ENCODE measurements at places on chromosomes 1 and 21. TPM values are rescaled to one million over a fixed set of nuclear protein-coding genes. Genes with fewer than 3 reads are reported as not detected.

The CNR2 gene
- not detected for total RNA-seq

The RIMS3 gene
- 4.7 TPM for total RNA-seq

DNA sequence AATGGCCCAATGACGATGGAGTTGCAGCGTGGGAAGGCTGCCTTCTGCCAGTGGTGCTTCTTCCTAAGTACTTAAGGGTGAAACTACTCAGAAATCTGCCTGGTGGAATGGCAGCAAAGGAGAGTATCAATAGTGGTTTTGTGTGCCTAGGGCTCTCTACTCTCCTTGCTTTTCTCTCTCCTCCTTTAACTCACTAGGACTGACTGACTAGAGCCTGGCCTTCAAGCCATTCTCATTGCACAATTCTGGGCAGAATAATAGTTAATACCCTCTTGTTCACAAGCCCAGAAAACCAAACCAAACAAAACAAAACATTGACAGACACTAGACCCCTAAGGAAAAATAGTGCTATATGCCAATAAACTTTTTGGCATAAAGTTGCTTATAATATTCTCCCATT is 171.2 kb upstream of the PTGFR start:
- no peaks in the 10 kb centered on the region for H3K36me3 ChIP-seq
- DNase-seq, result no peak
- no peaks in the 10 kb centered on the region for H3K27me3 ChIP-seq
- no peaks in the 10 kb centered on the region for H3K4me1 ChIP-seq

GRCh38 chr1:26066857-26067256 is 573 bp downstream of the TRIM63 start:
- no peak overlapping the region for H3K4me3 ChIP-seq
- no peak for DNase-seq
- no peaks in the 10 kb centered on the region for H3K27me3 ChIP-seq
- no peaks in the 10 kb centered on the region for H3K36me3 ChIP-seq
- H3K4me1 ChIP-seq, result no peaks in the 10 kb centered on the region
- peak overlapping the region; percentile 6 for H3K27ac ChIP-seq

DNA sequence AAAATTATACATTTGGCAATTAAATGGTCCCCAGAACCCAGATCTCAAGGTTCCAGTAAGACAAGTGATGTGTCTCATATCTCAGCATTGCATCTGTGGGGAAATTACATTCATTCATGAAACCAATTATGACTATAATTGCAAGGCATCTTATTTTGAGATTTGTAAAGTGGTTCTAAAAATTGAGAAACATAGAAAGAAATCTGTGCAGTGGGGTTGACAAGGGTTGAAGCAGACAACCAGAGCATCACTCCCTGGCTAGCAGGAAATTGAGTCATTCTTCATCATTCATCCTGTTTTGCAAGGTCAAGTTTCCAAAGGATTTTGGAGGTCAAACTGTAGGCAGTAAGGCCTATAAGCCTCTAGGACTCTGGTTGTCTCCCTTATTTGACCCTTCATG is 25.1 kb upstream of the MROH9 start:
- no peak for DNase-seq
- no peaks in the 10 kb centered on the region for H3K4me1 ChIP-seq
- H3K27ac ChIP-seq, result no peak overlapping the region
- no peak overlapping the region for H3K4me3 ChIP-seq

- H3K4me1 ChIP-seq, result peaks cover 32% of the 10 kb centered on the region
- H3K4me3 ChIP-seq, result peak overlapping the region; percentile 25
- no peaks in the 10 kb centered on the region for H3K27me3 ChIP-seq
- DNase-seq, result no peak
Measured at GRCh38 chr1:170594066-170594626, 62.2 kb downstream of the GORAB start.

DNA sequence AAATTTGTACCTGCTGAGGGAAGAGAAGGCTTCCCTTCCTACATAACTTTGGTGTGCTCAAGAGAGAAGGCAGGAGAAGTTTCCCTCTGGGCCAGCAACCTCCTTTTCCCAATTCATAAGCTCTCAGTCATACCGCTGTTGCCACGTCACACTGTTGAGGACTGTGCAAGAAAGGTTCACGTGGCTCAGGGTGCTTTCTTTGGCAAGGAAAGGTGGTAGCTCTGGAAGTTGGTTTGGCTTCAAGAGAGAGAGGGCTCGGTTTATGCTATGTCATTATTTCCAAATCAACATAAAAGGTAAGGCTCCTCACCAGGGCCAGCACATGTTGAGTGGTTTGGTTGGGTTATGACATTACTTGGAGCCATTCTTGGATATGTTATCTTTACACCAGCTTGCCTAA is 77.3 kb downstream of the TNFSF18 start:
- no peak for DNase-seq
- H3K27ac ChIP-seq, result no peak overlapping the region
- no peaks in the 10 kb centered on the region for H3K36me3 ChIP-seq
- no peaks in the 10 kb centered on the region for H3K27me3 ChIP-seq
- H3K4me1 ChIP-seq, result no peaks in the 10 kb centered on the region
- H3K4me3 ChIP-seq, result no peak overlapping the region

The KCNA3 gene
- total RNA-seq, result 8.1 TPM

DNA sequence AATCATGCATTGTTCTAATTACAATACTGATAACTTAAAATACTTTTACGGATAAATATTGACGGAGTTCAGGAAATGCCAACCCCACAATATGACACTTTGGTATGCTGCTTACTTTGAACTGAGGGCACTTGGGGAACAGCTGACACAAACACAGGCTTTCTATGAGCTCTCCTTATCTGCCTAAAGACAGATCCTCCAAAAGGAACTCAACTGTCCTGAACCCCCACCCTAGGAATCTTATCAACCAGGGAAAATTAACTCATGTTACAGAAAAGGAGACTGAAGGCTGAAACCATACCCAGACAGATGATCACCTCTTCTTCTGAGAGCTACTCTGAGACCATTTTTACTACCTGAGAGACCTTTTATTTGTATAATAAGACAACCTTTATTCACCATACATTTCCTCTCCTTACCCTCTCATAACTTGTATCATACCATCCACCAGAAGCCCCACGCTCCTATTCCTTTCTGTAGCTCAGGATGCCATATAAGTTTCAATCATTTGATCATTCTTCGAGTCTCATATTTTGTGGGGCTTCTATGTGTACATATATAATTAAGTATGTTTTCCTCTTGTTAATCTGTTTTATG is 239.5 kb downstream of the FAF1 start:
- H3K4me1 ChIP-seq, result no peaks in the 10 kb centered on the region
- H3K4me3 ChIP-seq, result no peak overlapping the region
- no peak overlapping the region for H3K27ac ChIP-seq
- no peaks in the 10 kb centered on the region for H3K36me3 ChIP-seq

The CACNA1S gene
- not detected for total RNA-seq

DNA sequence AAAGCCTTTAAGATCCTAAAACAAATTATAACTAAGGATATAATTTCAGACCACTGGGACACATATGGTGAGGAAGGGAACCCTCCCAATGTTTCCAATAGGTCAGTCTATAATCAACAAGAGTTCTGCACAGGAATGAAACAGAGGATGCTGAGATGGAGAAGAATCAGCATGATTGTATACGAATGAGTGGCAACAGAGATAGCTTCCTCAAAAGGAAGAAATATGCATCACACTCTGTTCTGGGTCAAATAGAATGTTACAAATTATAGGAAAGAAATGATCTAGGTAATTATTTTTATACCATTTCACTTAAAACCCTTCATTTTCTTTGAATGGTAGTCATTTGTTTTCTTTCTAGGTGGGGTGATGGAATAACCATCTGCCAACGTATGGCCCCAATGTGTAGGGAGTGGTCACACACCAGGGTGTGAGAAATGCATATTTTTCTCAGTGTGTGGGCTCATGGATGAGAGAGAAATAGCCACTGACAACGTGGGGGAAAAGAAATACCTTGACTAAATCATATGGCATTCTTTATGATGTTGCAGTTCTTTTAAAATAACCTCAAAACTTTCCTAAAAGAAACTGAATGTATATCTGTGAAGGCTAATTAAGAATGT is 104.6 kb upstream of the IVNS1ABP start:
- DNase-seq, result no peak
- H3K4me3 ChIP-seq, result no peak overlapping the region
- H3K27me3 ChIP-seq, result no peaks in the 10 kb centered on the region
- no peak overlapping the region for H3K27ac ChIP-seq
- no peaks in the 10 kb centered on the region for H3K36me3 ChIP-seq
- no peaks in the 10 kb centered on the region for H3K4me1 ChIP-seq

- H3K4me1 ChIP-seq, result peaks cover 28% of the 10 kb centered on the region
- no peak overlapping the region for H3K4me3 ChIP-seq
- no peaks in the 10 kb centered on the region for H3K27me3 ChIP-seq
- no peaks in the 10 kb centered on the region for H3K36me3 ChIP-seq
- H3K27ac ChIP-seq, result no peak overlapping the region
- no peak for DNase-seq
Measured at GRCh38 chr1:214514819-214515383, 36.5 kb downstream of the PTPN14 start.

DNA sequence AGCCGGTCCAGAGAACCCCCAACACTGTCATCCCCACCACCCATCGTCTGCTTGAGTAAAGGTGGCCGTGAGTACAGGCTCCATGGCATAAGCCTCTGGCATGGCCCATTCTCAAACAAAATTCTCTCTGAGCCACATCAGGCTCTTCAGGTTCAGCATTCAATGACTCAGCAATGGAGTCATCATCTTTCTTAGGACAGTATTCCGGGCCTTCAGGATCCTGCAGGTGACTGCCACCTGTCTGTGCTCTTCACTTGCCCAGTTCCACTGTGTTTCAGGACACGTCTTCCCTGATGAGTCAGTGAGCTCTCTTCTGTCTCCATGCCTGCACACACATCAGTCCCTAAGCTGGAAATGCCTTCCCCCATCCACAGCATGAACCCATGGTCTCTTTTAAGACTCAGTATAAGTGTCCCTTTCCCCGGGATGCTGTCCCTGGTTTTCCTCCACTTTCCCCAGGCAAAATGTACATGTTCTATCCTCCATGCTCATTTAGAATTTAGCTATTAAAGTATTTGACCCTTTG is 81.1 kb upstream of the FGGY start:
- H3K27ac ChIP-seq, result no peak overlapping the region
- no peaks in the 10 kb centered on the region for H3K27me3 ChIP-seq
- no peak for DNase-seq
- no peak overlapping the region for H3K4me3 ChIP-seq
- H3K4me1 ChIP-seq, result no peaks in the 10 kb centered on the region

DNA sequence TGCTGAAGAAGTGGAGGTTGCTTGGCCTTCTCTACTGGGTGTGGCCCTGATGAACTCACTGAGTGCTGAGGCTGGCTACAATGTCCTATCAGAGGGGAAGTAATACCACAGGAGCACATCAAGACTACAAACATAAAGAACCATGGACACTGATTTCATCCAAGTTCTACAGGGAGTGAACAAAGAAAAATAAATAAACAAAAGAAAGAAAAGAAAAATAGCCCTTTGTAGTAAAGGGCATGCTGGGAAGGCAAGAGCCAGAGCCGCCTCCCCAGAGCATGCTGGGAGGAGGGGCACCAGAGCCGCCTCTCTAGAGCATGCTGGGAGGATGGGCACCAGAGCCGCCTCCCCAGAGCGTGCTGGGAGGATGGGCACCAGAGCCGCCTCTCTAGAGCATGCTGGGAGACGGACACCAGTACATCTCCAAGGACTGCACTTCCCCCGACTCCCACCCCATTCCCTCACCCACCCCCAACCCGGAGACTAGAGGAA is 65.9 kb downstream of the LAMC2 start:
- no peaks in the 10 kb centered on the region for H3K4me1 ChIP-seq
- H3K4me3 ChIP-seq, result no peak overlapping the region
- no peaks in the 10 kb centered on the region for H3K36me3 ChIP-seq
- H3K27me3 ChIP-seq, result no peaks in the 10 kb centered on the region
- no peak for DNase-seq

DNA sequence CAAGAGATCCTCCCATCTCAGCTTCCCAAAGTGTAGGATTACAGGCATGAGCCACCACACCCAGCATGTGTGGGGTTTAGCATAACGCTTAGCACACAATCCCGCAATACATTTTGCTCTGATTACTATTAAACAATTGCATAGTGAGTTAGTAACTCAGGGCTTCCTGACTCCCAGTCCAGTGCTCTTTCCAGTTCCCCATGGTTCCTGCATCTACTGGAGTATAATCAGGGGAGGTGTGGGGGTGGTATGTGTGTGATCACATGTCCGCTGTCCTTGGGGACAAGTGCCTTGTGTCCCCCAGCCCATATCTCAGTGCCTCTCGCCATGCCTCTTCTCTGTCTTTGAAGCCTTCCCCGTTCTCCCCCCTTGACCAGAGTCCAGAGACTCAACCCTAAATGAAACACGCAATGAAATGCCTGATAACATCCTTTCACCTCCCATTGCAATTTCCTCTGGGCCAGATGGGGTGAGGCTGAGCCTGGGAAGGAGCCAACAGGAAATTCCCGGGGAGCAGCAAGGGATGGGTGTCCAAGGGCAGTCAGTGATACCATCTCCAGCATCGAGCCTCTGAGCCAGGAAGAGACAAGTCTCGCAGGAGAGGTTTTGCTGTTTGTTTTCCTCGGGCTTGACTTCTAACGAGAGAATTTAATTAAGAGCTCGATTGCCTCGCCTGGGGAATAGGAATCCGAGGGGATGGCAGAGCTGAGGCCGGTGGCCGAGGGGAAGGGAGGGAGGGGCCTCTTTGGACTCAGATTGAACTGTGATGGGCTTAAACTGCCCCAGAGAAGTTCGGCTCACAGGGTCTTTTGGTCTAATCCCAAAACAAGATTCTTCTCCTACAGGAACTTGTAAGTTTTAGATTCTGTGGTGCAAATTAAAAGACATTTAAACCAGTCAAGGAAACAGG is 7.7 kb upstream of the HTR1D start:
- H3K4me3 ChIP-seq, result no peak overlapping the region
- no peaks in the 10 kb centered on the region for H3K36me3 ChIP-seq
- H3K27ac ChIP-seq, result no peak overlapping the region
- H3K27me3 ChIP-seq, result no peaks in the 10 kb centered on the region
- DNase-seq, result no peak

GRCh38 chr1:205669341-205670149 is 10.8 kb downstream of the SLC45A3 start:
- no peak overlapping the region for H3K27ac ChIP-seq
- no peaks in the 10 kb centered on the region for H3K36me3 ChIP-seq
- H3K4me1 ChIP-seq, result peaks cover 16% of the 10 kb centered on the region
- no peak overlapping the region for H3K4me3 ChIP-seq

- peak overlapping the region; percentile 99 for H3K27ac ChIP-seq
- H3K4me1 ChIP-seq, result peaks cover 100% of the 10 kb centered on the region
- no peak overlapping the region for H3K4me3 ChIP-seq
Measured at GRCh38 chr1:156494309-156494895, 6.2 kb downstream of the MEF2D start.

Data from vagina (tissue), 2 donors.